OCI-LY7 (cell line): ENCODE measurements at places on chromosomes 1 and 21. TPM values are rescaled to one million over a fixed set of nuclear protein-coding genes. Genes with fewer than 3 reads are reported as not detected.

The BARHL2 gene
- total RNA-seq: not detected in 2 replicates

DNA sequence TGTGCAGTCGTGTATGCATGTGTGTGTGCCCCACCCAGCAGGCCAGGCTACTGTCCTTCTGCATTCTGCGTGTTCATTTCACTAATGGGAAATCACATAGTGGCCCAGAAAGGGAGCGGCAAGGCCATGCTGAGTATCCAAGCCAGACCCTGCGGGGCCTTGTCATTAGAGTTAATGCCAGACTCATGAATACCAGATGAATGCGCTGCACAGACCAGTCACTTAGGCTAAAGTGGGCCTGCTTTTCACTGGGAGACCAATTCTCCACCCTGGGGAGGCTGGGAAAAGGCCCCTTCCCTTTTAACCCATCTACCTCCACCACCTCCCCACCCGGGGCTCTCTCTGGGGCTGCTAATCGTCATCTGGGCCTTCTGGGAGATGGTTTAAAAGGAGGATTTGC is 17.0 kb upstream of the GRIK3 start:
- no peak for DNase-seq

DNA sequence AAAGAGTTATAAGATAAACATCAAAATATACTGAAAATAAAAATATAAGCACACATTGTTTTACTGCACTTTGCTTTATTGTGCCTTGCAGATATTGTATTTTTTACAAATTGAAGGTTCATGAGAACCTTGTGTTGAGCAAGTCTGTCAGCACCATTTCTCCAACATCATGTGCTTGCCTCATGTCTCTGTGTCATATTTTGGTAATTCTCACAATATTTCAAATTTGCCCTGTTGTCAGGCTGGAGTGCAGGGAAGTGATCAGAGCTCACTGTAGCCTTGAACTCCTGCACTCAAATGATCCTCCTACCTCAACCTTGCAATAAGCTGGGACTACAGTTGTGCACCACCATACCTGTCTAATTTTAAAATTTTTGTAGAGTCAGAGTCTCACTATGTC is 21.3 kb upstream of the CNIH3 start:
- DNase-seq: no peak

The AMIGO1 gene
- total RNA-seq: 0.15 and 0.17 TPM in 2 replicates

The BLACAT1 gene
- total RNA-seq: 0.29 and 0.48 TPM in 2 replicates

- DNase-seq: no peak
These were observed 1.1 kb downstream of the ITLN1 start for GRCh38 chr1:160883581-160884513.

GRCh38 chr1:3971981-3972380 is 71.9 kb upstream of the C1orf174 start:
- no peak for DNase-seq

DNA sequence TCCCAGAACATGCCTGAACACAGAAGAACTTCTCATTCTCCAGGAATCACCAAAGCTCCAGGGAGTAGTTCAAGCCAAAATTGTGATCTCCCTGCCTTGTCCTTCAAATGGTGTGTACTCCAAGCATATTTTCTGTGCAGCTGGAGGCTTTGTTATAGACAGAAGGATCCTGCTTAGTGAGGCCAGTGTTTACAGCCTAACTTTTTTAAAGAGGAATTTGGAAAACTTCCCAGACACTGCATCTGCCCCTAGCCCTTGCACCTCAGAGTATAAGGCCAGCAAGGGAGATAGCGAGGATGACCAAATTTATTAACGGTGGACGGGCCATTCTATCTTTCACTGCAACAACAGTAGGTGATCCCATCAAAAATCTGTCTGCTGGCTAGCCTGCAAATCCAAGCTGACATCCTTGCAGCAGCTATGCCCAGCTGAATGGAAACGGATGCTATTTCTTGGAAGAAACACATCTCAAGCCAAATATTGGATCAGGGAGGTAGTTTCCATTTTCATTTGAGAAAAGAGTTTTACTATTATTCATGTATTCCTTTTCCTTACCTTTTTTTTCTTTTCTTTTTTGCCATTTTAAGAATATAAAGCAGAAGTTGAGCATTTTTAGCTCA is 249.8 kb downstream of the USH2A start:
- no peak for DNase-seq

The RPS6KC1 gene
- total RNA-seq: 7.4 and 9.4 TPM in 2 replicates

The KLHDC8A gene
- total RNA-seq: not detected in 2 replicates

GRCh38 chr1:52436817-52437216 is 32.4 kb downstream of the PRPF38A start:
- DNase-seq: no peak

The OPTC gene
- total RNA-seq: not detected in 2 replicates

DNA sequence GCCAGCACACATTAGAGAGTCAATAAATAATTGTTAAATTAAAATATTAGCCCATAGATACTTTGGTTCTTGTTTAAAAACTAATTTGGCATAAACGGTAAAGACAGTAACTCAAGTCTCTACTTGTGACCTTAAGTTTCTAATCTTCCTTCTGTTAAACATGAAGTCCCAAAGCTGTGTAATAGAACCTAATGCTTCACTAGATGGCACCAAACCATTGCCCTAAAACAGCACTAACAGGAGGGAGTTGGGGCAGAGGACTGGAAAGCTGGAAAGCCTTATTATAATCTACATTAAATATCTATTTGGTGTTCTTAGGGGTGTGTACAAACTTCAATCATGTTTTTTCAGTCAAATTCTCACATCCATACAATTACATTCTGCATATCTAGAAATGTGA is 176.7 kb downstream of the OLFM3 start:
- peak; percentile 10 for DNase-seq

GRCh38 chr1:46244656-46245371 is 2.7 kb upstream of the RAD54L start:
- peak; percentile 74 for DNase-seq

The RGS5 gene
- total RNA-seq: 1.2 and 1.6 TPM in 2 replicates

- no peak for DNase-seq
These were observed 12.0 kb downstream of the DENND1B start for GRCh38 chr1:197763307-197763706.

GRCh38 chr1:195618287-195618686 is 990.0 kb downstream of the KCNT2 start:
- DNase-seq: no peak

The CD101 gene
- not detected in 2 replicates for total RNA-seq

DNA sequence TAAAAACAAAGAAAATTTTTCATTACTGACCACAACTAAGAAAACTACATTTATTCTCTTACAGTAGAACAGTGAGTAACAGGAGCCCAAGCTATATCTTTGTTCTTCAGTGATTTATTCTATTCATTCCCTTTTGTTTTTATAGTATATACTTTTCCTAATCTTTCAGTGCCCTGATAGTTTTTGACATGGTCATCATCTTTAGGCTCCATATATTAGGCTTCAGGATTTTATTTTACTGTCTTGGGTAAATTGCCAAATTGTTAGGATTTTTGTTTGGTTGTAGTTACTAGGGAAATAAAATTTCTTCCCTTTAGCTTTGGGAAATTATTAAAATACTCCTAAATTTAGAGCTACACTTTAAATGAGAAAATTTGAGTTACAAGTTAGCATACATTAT is 10.3 kb downstream of the FBXO28 start:
- DNase-seq: no peak

GRCh38 chr1:28965271-28965870 is 51.0 kb downstream of the EPB41 start:
- DNase-seq: no peak

The CD1C gene
- total RNA-seq: 16.0 and 28.7 TPM in 2 replicates

GRCh38 chr1:1996207-1996651 is 7.4 kb downstream of the CFAP74 start:
- peak; percentile 51 for DNase-seq

- DNase-seq: no peak
These were observed 59.0 kb upstream of the IPO9 start for GRCh38 chr1:201769966-201770365.

The RNF207 gene
- total RNA-seq: not detected in 2 replicates

GRCh38 chr1:178542554-178543289 is 29.8 kb downstream of the TEX35 start:
- peak; percentile 88 for DNase-seq

- DNase-seq: no peak
These were observed 118.0 kb downstream of the IER5 start for GRCh38 chr1:181206513-181206912.

GRCh38 chr1:97047421-97047793 is 325.8 kb downstream of the PTBP2 start:
- no peak for DNase-seq

The RAVER2 gene
- total RNA-seq: 0.08 and 0.11 TPM in 2 replicates

The OR14K1 gene
- total RNA-seq: not detected in 2 replicates

GRCh38 chr21:25487046-25487594 is 120.2 kb downstream of the MRPL39 start:
- DNase-seq: no peak

DNA sequence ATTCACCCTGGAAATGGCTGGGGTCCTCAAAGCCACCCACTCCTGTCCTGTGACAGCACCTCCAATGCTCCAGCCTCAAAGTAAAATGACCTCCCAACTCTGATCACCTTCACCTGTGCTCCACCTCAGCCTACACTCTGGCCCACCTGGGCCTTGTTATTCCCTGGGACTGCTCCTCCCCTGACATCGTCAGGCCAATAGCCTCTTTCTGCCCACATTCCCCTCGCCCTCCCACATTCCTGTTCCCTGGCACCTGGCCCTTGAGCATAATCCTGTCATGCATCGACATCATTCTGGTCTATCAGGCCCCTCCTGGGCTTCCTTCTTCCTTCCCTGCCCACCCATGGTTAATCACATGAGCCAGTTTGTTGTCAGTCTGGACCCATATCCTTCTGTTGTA is 13.2 kb upstream of the BCAR3 start:
- no peak for DNase-seq

- DNase-seq: no peak
These were observed 49.3 kb downstream of the DOP1B start for GRCh38 chr21:36205962-36206361.

- no peak for DNase-seq
These were observed 180.0 kb upstream of the HMGB4 start for GRCh38 chr1:33683913-33684312.

The CFAP141 gene
- not detected in 2 replicates for total RNA-seq

DNA sequence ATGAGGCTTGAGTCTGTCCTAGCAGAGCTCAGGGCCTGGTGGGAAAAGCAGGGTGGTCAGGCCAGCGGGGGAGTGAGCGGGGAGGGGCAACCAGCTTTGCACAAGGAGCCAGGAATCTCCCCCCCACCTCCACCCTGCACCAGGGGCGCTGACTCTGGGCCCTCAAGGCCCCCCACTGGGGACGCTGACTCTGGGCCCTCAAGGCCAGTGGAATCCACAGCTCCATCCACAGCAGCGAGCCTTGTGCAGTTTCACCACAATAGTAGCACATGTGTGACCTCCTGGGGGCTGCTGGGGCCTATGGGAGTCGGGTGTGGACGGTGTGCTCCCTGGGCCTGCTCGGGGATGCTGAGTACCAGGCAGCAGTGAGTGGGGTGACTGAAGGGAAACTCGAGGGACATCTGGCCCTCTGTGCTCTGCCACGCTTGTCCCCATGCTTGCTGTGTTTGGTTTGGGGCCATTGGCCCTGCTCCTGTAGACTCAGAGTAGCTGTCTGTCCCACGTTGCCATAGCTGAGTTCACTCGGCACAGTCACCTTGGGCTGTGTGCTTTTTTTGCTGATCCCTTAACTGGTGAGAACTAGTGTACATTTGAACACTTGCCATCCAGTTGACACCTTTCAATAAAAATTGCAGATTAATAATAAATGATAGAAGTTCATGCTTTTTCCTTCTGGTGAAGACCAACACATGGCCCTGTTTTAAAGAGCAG is 89.2 kb downstream of the ADARB1 start:
- DNase-seq: no peak

DNA sequence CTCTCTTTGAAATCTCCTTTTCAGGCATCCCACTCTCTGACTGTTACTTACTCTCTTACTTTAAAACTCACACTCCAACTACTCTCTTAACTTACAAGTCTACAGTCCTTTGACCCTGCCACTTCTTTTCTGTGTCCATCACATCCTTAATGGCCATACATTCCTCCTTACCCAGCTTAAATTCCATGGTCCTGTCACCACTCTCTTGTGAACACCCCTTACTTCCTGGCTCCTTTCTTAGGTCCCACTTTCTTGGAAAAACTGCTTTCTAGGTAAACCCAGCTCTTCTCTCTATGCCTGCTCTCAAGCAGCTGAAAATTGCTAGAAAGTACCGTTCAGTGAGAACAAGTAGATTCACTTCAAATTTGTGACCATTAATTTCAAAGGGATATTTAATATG is 109.1 kb downstream of the OLFML2B start:
- DNase-seq: no peak

DNA sequence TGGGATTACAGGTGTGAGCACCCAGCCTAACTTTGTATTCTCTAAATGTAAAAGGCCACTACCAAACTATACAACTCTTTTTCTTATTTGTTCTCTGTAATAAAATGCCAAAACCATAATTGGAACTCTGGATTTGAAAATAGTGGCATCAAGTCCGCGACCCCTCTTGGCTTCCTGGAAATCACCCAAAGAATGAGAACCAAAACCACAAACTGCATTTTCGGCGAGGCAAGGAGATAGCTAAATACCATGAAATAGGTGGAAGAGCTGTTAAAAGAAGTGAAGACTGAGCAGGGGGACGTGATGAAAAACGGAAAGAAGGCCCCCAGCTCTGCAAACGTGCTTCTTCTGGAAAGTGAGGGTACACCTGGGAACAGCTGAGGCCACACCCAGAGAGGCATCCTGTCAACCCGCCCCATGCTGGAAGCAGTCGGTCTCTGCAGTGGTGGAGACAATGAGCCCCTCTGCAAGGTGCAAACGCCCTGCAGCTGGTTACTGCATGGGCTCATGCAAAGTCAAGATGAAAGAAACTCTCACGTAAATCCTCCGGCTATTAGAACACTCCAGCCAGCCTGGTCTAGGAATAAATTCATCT is 22.5 kb downstream of the VPS26C start:
- DNase-seq: no peak

- DNase-seq: no peak
These were observed 197.8 kb upstream of the GALNT2 start for GRCh38 chr1:229869240-229869639.

- DNase-seq: no peak
These were observed 6.7 kb upstream of the MARCKSL1 start for GRCh38 chr1:32342704-32343103.

DNA sequence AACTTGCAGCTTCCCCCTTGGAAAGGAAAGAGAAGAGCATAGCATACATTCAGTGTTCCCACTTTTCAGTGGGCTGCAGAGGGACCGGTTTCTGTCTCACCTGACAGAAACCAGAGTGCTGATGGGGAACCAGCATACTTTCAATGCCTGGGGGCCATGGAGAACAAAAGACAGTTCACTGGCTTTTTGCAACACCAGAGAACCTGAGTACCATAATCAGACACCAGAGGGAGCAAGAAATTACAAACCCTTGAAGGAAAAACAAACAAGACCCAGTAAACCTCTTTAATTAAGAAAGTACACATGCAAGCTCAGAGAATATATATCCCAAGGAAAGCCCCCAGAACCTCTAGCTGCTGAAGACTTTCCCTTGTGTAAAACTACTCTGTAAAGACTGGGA is 51.1 kb downstream of the CSMD2 start:
- DNase-seq: peak; percentile 42

- DNase-seq: no peak
These were observed 70.2 kb downstream of the TRIM11 start for GRCh38 chr1:228336308-228337030.

The CHIA gene
- total RNA-seq: not detected in 2 replicates

GRCh38 chr1:246742396-246742795 is 18.2 kb downstream of the SCCPDH start:
- DNase-seq: no peak
